ENCODE measurements at places on chromosomes 3 and 15.

GRCh38 chr3:187641320-187642016, 28.7 kb downstream of the SST start:
- DNase-seq = no peak

- no peak for DNase-seq
Measured at GRCh38 chr3:189467451-189467850, 163.7 kb upstream of the TP63 start.

- DNase-seq = peak; percentile 78
Measured at GRCh38 chr3:10945683-10946287, 46.8 kb upstream of the SLC6A1 start.

DNA sequence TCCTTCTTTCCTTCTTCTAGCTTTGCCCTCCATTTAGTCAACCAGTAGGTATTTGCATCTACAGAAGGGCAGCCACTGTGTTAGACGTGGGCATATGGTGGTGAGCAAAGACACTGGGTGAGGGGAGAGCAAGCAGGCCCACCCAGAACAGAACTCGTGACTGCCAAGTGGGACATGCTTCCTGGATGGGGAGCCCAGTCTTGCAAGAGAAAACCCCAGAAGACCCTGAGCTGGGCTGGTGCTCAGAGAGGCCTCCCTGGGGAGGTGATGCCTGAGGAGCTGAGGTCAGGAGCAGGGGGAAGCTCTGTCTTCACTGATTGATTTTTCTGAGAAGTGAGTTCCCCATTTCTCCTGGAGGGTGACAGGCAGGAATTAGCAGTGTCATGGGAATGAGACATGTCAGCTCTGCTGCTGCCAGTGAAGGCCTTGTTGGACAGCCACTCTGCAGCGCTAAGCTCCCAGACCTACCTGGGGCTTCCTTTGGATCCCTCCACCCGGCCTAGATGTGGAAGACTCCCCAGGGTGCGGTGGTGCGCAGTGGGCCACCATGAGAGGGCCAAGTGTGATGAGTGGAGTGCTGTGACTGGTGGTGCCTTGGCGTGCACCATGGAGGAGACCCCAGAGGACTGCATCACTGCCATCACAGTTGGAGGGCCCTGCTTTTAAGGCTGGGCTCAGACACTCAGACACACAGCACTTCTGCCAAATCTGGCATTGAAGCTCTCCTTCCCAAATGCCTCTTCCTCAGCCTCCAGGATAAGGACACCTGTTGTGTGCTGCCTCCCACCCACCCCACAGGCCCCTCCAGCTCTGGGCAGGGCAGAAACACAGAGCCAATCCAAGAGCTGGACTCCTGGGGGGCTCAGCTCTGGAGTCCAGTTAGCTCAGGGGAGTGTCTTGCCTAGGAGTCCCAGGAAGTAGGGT, 40.0 kb upstream of the TOPBP1 start:
- DNase-seq = no peak

DNA sequence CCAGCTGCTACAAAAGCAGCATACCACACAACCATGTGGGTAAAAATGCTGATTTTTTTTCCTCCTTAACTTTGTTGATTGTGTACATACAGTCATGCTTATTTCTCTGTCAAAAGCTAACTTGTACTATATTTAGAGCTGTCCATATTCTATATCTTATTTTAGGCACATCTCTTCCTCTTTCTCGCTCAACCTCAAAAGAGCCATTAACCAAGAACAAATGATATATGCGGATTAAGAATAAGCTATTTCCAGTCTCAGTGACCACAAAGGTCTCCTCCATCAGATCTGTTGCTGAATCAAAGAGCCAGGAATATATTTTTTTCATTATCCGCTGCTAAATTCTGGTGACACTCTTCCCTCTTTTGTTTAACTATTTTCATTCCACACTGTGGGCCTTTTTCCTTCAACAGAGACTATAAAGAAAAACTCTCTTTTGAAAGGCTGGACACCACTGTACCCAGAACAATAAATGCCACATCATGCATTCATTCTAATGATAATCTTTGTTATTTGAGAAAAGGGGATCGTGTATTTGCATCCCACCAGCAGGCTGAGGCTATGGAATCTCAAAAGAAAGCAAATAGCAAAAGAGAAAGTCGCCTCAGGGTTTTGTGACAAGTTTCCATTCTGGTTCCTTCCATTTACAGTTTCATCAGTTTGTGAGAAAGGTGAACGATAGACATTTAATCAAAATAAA, 8.0 kb downstream of the TMEM212 start:
- DNase-seq = no peak

DNA sequence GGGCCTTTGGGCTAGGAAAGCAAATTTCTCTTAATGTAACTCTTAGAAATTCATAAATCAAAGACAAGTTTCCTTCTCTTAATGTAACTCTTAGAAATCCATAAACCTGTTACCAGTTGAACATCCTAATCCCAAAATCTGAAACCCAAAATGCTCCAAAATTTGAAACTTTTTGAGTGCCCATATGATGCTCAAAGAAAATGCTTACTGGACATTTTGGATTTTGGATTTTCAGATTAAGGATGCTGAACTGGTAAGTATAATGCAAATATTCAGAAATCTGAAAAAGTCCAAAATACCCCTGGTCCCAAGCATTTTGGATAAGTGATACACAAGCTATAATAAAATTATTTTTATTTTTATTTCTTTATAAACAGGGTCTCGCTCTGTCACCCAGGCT, 51.5 kb upstream of the ZBTB38 start:
- no peak for DNase-seq

DNA sequence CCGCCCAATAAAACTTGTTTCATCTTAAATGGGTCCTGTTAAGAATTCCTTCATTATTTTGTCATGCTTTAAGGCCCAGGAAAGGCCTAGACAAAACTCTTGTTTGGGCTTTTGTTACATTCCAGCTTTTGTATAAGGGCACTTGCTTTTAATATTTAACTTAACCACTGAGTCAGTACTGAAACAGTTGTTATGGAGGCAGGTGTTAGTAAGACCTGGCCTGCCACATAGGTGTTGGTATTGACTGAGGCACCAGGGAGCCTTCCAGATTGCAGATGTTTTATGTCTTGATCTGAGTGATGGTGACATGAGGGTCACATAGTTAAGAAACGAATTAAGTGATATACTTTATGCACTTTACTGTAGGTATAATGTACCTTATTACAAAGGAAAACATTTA, 274.9 kb upstream of the TGFBR2 start:
- no peak for DNase-seq

- DNase-seq = no peak
Measured at GRCh38 chr3:9179826-9180763, 69.4 kb downstream of the SRGAP3 start.

GRCh38 chr3:112847692-112848091, 1.0 kb upstream of the CD200R1L start:
- DNase-seq = no peak

- DNase-seq = no peak
Measured at GRCh38 chr3:126113733-126114442, 30.0 kb upstream of the SLC41A3 start.

DNA sequence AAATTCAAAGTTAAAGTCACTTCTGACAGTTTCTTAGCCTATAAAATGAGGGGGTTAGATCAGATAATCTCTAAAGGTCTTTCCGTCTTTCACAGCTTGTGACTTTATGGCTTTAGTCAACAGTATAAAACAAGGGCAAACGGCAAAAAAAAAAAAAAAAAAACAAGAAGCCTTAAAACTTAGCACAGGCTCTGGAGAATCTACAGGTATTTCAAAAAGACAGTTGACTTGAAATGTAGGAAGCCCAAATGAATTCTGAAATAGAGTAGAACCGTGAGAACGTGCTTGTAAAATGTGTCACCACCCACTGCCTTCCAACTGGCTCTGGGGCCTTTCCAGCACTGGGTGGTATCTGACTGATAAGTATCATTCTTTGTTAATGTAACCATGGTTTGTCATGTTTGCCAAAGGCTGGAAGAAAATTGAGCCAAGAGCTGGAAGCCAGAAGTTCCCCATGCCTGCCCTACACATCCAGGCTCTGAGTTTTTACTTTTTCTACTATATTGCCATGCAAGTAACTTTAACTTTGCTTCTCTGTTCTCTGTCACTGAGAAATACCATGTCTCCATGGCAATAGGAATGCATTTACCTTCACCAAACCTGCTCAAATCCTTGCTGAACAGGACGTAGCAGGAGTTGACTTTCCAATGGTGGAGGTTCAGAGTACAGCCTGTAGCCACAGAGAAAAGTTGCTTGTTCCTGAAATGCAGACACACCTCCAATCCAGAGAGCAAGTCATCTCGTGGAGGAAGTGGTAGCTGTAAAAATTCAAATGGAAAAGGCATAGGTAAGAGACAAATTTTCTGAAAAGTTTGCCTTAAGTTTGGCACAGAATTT, 35.8 kb upstream of the THSD4 start:
- peak; percentile 87 for DNase-seq

DNA sequence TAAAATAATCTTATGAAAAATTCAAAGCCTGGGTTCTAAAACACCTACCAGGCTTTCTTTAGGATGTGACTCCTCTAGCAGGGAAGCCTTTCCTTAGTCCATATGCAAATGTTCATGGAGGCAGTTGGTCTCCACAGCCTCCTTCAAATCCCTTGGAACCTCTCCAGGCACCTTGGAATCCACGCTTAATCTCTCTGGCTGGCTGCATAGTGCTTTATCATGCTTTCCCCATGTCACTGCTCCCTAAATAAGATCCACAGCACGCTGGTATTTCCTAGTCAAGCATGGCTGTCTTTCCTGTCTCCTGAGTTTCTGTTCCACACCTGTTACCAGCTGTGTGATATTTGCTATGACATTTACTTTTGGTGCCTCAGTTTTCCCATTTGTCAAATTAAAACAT, 71.3 kb downstream of the CLSTN2 start:
- DNase-seq = no peak

GRCh38 chr3:171715155-171715554, 95.1 kb downstream of the PLD1 start:
- DNase-seq = no peak

DNA sequence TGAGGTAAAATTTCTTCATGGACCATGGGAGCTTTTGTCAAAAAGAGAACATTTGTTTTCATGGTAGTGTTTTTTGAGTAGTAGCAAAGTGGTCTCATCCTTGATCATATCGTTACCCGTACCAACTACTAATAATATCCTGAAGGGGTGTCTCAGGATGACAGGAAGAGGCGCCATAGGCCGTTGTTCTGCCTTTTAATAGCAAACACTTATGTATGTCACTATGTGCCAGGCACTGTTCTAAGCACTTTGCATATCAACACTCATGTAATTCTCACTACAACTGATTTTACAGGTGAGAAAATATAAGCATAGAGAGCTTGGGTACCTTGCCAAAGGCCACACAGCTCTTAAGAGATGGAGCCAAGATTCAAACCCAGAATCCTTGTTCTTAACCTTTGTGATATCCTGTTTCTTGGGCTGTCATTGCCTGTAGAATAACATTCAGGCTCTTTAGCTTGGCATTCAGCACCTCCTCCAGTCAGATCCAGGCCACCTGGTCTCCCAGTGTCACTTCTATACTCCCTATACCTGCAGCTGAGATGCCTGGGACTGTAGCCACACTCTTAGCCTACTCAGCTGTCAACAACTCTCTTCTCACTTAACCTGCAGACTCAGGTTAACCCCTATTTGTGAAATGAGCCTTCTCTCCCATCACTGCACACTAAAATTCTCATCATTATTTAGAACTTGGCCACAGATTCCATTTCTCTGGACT, 113.7 kb downstream of the USP13 start:
- no peak for DNase-seq

- DNase-seq = no peak
Measured at GRCh38 chr3:173007079-173007723, 133.8 kb downstream of the SPATA16 start.

DNA sequence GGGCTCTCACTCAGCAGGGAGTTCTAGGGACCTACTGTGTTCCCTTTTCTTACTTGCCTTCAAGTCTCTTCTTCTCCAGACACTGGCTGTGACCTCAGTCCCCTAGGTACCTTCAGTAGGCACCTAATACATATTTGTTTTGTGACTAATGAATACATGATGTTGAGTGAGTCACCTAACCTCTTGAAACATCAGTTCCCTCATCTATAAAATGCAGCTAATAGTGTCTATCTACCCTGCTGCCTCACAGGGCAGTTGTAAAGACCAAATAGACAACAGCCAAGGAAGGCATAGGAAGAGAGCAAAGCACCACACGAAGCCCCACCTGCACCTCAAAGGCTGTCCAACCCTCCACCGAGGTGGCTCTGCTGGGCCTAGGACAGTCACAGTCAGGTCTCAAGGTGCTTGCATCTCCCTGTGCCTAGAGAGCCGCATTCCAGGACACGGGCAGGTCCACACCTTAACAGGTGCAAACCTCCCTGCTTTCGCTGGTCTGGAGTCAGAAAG, 29.1 kb downstream of the DAPK2 start:
- DNase-seq = peak; percentile 24

DNA sequence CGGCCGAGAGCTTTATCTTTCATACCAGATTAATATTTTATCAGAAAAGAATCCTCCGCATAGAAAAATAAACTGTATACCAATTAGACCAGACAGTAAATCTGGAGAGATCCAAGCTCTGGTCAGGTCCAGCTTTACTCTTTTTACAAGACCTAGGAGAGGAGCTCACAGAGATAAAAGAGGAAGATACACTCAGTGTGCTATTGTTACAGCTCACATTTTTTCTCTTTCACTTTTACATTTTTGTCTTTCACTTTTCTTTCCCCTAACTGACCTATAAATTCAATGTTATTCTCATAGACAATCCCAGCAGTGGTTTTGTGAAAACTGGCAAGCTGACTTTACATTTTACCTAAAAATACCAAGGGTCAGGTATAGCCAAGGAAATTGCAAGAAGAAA, 55.8 kb downstream of the GUCA1C start:
- no peak for DNase-seq

- no peak for DNase-seq
Measured at GRCh38 chr3:53812434-53812833, 33.8 kb downstream of the CHDH start.

DNA sequence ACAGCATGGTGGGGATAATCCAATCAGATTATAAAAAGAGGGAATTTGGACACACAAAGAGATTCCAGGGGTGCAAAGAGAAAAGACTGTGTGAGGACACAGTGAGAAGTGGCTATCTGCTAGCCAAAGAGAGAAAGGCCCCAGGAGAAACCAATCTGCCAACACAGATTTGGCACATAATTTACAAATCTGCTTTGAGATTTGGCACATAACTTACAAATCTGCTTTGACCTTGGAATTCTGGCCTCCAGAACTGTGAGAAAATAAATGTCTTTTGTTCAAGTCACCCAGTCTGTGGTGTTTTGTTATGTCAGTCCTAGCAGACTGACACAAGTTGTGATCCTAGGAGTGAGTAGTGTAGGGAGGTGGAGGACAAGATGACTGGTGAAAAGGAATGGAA, 3.5 kb upstream of the TM4SF18 start:
- peak; percentile 12 for DNase-seq

- DNase-seq = no peak
Measured at GRCh38 chr15:31364301-31365031, 37.8 kb downstream of the KLF13 start.

All from astrocyte of the hippocampus (primary cell).